ENCODE measurements at places on chromosomes 16 and 17.

- no peak for DNase-seq
Measured at GRCh38 chr16:51637770-51638094, 486.7 kb upstream of the SALL1 start.

DNA sequence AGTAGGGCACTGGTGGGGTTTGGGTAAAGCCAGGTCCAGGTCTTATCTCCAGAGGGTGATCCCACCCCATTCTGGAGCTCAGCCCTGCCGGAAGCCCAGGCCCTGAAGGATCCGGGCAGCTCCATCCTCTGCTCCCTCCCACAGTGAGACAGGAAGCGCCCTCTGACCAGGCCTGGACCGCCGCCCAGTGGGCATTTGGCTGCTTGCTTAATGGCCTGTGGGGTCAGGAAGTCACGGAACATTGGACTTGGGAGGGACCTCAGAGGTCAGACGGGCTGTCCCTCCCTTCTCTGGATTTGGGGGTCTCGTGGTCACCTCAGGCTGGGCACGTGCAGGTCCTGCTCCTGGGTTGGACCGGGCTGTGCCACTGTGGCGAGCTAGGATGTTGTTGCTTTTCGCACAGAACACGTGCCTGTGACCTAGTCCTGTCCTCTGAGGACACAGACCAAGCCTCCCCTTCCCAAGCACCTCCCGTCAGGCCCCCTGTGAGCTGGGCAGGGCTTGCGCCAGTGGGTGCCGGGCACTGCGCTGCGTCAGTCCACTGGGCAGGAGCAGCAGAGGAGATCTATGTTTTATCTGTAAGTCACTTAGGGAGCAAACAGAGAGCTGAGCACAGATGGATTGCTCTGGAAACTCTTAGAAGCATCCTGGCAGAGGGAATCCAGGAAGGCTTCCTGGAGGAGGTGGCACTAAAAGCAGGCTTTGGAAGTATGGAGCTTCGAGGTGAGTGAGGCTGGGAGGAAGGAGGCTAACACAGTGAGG, 49.4 kb upstream of the GSE1 start:
- DNase-seq, result peak; percentile 60

GRCh38 chr17:43874293-43874692, 27.3 kb downstream of the CD300LG start:
- DNase-seq, result no peak

DNA sequence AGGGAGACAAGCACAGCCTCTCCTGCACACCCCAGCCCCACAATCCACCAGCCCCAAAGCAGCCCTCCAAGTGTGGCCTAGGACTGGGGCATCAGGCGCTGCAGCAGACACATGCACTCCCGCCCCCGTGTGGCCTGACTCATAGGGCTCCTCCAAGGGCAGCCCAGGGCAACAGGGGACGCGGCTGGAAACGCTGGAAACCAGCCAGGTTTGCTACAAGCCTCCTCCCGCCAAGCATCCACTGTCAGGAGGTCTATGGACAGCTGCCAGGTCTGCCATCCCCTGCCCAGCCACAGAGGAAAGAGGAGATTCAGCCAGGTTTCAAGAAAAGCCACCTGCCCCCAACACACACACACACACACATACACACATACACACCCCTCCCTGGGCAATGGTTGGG, 25.8 kb downstream of the SRCIN1 start:
- DNase-seq, result no peak

- DNase-seq, result no peak
Measured at GRCh38 chr16:26992666-26993349, 73.9 kb upstream of the C16orf82 start.
